ENCODE measurements at places on chromosomes 3 and 15. TPM values are rescaled to one million over a fixed set of nuclear protein-coding genes. Genes with fewer than 3 reads are reported as not detected.

The STRIT1 gene
- 15.3 TPM for total RNA-seq

The DLL4 gene
- 9.7 TPM for total RNA-seq

The SLC2A2 gene
- under 0.01 TPM for total RNA-seq

The CMTM8 gene
- total RNA-seq, result 0.53 TPM

The C3orf80 gene
- 0.13 TPM for total RNA-seq

The LRTM1 gene
- 99.9 TPM for total RNA-seq

The TXNRD3 gene
- total RNA-seq, result 12.9 TPM

The APBA2 gene
- total RNA-seq, result 4.7 TPM

DNA sequence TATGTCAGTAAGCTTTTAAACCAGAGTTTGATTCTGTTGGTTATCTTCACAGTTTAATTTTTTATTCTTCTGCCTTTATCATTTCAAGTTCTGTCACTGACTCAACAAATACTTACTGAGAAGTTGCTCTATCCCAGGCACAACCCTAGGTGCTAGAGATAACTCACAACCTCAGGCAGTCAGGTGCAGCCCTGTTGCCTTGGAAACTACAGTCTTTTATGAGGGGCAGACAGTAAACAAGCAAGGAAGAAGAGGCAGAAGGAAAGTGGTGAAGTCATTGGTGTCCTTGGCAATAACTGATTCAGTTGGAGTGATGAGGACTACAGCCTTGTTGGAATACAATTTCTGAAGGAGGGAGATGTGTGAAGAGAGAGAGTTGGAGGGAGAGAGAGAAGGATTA, 142.1 kb upstream of the LRTM1 start:
- H3K4me3 ChIP-seq, result no peak overlapping the region
- H3K27me3 ChIP-seq, result no peaks in the 10 kb centered on the region
- peaks cover 3% of the 10 kb centered on the region for H3K4me1 ChIP-seq

GRCh38 chr3:185658504-185658912, 72.4 kb downstream of the SENP2 start:
- H3K27ac ChIP-seq, result no peak overlapping the region
- no peaks in the 10 kb centered on the region for H3K27me3 ChIP-seq
- H3K4me3 ChIP-seq, result no peak overlapping the region
- H3K4me1 ChIP-seq, result peaks cover 2% of the 10 kb centered on the region

DNA sequence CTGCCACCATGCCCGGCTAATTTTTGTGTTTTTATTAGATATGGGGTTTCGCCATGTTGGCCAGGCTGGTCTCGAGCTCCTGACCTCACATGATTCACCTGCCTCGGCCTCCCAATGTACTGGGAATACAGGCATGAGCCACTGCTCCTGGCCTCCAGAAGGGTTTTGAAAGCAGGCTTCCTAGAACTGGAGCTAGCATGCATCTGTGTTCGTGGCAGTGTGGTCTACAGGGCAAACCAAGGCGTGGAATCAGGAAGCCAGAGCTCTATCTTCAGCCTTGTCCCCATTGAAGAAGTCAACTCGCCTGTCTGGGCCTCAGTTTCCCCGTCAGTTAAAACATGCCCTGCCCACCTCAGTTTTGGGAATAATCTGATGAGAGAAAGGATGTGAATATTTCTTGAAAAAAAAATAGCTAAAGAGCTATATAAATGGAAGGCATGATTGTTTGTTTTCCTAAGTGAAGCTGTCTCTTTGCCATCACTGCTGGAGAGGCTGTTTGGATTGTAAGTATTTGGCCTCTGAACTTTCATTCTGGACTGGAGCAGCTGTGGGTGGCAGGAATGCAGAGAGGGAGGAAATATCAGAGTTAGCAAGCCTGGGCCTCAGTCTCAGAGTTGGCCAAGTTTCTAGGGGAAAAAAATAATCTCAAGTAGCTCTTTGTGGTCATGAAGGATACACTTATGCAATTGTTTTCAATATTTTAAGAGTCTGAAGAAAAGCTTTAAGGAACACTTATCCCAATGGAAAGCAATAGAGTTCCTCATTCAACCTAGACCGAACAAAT, 36.5 kb upstream of the UACA start:
- peak overlapping the region; percentile 55 for H3K27ac ChIP-seq
- H3K4me1 ChIP-seq, result peaks cover 15% of the 10 kb centered on the region
- DNase-seq, result peak; percentile 73
- H3K36me3 ChIP-seq, result no peaks in the 10 kb centered on the region

DNA sequence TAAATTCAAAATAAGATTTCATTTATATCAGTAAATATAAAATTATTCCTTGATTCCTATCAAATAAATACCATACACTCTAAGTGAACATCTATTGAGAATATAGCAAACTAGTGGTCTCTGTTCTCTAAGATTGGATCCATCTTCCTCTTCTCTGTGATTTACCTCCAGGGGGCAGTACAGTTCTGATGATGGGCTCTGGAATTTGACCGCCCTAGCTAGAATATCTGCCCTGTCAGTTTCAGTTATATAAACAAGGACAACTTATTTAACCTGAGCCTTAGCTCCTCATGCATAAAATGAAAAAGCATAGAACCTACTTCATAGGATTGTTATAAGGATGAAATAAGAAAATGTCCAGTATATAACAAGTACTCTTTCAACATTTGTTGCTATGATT, 171.1 kb upstream of the CCDC54 start:
- H3K27ac ChIP-seq, result peak overlapping the region; percentile 94
- no peaks in the 10 kb centered on the region for H3K36me3 ChIP-seq
- H3K4me3 ChIP-seq, result no peak overlapping the region
- peak; percentile 63 for DNase-seq
- peaks cover 20% of the 10 kb centered on the region for H3K4me1 ChIP-seq

DNA sequence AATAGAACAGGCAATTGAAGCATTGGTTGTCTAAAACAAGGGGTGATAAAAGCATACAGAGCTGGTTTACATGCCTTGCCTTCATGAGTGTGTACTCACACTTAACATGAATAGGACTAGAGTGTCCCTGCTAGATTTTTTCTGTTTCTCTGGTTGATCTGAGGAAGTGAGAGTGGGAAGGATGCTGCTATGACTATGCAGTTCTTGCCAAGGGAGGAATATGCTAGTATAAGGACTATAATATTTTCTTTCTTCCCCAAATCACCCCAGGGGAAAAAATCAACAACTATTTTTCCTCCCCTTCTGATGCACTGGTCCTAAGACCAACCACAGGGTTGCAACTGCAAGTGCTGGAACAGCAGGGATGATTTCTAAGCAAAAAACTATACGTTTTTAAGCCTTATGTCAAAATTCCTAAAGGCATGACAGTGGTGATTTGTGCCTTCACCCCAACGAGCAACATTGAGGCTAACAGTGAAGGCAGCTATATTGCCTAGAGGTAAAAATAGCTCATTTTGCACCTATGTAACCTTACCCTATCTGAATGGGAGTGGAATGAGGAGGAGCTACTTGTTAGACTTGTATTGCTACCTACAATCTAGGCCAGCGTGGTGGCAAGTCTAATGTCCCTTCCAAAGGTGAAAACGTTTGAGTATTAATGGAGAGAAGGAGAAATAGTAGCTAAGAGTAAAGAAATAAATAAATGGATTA, 33.5 kb upstream of the USP8 start:
- no peaks in the 10 kb centered on the region for H3K36me3 ChIP-seq
- peak; percentile 68 for DNase-seq
- H3K4me3 ChIP-seq, result no peak overlapping the region
- no peaks in the 10 kb centered on the region for H3K27me3 ChIP-seq
- peak overlapping the region; percentile 26 for H3K27ac ChIP-seq

DNA sequence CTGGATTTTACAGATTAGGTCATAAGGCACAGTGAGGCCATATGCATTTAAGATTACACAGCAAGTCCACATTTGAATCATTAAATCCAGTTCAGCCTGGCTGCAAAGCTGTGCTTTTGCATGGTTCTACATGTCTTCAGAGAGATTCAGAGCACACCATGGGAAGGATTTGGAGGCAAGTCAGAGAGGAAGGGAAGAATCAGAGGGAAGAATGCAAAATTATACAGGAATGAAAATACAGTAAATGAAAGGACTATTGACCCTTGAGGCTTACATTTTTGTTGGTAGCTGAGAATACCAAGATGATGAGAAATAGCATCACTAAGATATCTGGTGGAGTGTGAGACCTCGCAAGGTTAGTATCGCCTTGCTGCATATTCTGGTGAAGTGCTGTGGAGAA, 13.9 kb downstream of the FILIP1L start:
- H3K27me3 ChIP-seq, result no peaks in the 10 kb centered on the region
- no peak overlapping the region for H3K4me3 ChIP-seq
- no peak overlapping the region for H3K27ac ChIP-seq
- H3K4me1 ChIP-seq, result peaks cover 14% of the 10 kb centered on the region

DNA sequence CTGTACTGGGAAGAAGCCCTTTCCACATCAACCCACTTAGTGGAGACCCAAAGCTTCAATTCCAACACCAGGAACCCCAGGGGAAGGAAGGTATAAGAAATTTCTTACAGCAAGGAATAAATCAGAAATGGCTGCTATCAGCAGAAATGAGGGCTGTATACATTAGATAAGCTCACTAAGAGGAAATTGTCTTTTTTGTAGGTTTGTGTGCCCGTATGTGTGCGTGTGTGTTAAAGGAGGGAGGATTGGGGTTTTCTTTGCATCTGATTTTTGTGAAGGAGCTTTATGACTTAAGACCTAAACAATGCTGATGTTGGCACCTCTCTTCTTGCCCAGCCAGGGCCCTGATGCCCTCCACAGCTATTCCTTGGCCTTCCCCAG, 18.6 kb downstream of the ARRDC4 start:
- DNase-seq, result no peak
- no peaks in the 10 kb centered on the region for H3K36me3 ChIP-seq
- H3K27ac ChIP-seq, result no peak overlapping the region
- no peaks in the 10 kb centered on the region for H3K27me3 ChIP-seq
- no peak overlapping the region for H3K4me3 ChIP-seq

DNA sequence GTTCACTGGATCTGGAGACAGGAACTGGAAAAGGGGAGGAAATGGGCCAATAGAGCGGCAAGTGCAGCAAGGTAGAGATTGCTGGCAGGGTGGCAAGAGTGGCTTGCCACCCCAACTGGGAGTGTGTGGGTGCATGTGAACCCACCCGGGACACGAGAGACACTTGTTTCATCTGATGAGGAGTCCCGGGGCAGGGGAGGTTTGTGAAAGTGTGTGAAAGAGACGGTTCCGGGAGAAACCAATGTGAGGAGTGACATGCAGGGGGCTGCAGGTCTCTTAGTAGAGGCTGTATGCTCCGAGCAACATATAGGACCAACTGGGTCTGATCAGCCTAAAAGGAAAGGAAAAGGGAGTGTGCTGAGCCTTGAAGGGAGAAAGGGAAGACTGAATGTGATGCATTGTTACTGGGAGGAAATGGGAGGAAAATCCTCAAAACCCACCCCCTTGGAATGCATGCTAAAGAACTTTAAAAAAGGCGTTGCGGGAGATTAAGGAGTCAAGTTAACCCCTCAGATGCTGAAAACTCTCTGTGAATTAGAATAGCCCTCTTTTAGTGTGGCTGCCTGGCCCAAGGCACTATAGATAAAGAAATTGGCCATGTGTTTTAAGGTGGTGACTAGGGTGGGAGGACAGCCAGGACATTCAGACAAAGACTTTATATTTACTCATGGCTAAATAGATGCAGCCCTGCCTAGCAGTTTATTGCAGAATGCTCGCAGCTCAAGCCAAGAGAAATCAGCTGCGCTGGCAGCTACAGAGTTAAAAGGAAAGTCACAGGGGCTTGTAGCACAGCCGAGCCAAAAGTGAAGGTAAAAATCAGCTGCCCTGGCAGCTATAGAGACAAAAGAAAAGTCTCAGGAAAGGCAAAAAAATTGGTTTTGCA, 9.1 kb upstream of the SLC9C1 start:
- peak overlapping the region; percentile 15 for H3K27ac ChIP-seq
- peak; percentile 54 for DNase-seq
- H3K27me3 ChIP-seq, result no peaks in the 10 kb centered on the region
- H3K4me1 ChIP-seq, result peaks cover 9% of the 10 kb centered on the region
- H3K36me3 ChIP-seq, result no peaks in the 10 kb centered on the region
- peak overlapping the region; percentile 45 for H3K4me3 ChIP-seq

GRCh38 chr15:55277715-55278114, 11.9 kb downstream of the RAB27A start:
- no peak overlapping the region for H3K27ac ChIP-seq
- no peaks in the 10 kb centered on the region for H3K27me3 ChIP-seq
- H3K4me1 ChIP-seq, result no peaks in the 10 kb centered on the region
- no peak for DNase-seq

- peaks cover 16% of the 10 kb centered on the region for H3K36me3 ChIP-seq
- H3K4me1 ChIP-seq, result no peaks in the 10 kb centered on the region
- DNase-seq, result no peak
- H3K27me3 ChIP-seq, result no peaks in the 10 kb centered on the region
- H3K4me3 ChIP-seq, result no peak overlapping the region
Measured at GRCh38 chr3:149519912-149520311, 45.4 kb downstream of the TM4SF4 start.

GRCh38 chr3:52796411-52796810, 1.8 kb downstream of the ITIH3 start:
- no peak overlapping the region for H3K27ac ChIP-seq
- no peaks in the 10 kb centered on the region for H3K27me3 ChIP-seq
- DNase-seq, result no peak
- H3K36me3 ChIP-seq, result no peaks in the 10 kb centered on the region
- H3K4me3 ChIP-seq, result no peak overlapping the region
- peaks cover 29% of the 10 kb centered on the region for H3K4me1 ChIP-seq

DNA sequence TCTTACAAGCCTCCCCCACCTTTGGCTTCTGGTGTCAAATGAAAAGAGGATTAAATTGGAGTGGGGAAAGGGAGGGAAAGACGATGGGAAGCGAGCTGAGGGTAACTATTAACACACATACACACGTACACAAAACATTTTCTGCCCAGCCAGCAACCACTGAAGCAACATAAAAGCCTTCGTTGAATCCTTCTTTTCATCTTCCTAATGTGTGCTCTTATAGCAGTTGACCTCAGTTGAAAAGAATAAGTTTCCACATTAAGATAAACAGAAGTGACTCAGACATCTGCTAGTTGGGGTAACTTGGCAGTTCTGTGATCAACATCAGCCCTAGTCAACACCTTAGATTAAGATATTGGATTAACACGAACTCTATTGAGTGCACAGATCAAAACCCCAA, 558.5 kb downstream of the MECOM start:
- H3K36me3 ChIP-seq, result no peaks in the 10 kb centered on the region
- H3K27ac ChIP-seq, result no peak overlapping the region
- no peaks in the 10 kb centered on the region for H3K27me3 ChIP-seq

DNA sequence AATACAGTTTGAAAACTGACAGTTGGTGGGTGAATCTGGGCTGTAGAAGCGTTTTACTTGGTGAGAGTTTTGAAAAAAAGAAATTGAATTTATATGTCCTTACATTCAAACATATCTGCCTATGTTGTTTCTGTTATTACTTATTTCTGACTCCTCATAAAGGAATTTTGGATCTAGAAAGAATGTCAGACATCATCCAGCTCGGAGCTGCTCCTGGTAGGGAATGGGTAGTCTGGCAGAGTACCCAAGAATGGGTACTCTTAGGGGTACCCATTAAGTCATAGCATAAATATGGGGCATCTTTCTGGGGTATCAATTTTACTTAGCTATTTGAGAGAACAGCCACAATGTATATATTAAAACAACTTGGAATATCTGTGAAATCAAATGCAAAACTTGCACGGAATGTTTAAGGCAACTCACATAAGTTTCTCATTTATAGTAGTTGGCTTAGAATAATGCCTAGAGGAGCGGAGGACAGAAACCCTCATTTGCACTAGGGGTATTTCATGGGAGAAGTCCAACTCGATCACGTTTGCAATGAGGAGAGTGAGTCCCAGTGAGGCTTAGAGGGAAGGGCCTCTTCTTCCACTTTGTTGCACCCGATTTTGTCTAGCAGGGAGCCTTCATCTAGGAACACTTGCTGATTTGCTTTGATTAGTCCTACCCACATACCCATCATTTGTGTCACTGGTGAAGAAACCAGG, 2.4 kb upstream of the LARP6 start:
- H3K27me3 ChIP-seq, result no peaks in the 10 kb centered on the region
- H3K27ac ChIP-seq, result peak overlapping the region; percentile 88
- peaks cover 46% of the 10 kb centered on the region for H3K4me1 ChIP-seq
- H3K36me3 ChIP-seq, result peaks cover 7% of the 10 kb centered on the region
- H3K4me3 ChIP-seq, result no peak overlapping the region

GRCh38 chr3:176595307-176595706, 602.0 kb downstream of the TBL1XR1 start:
- DNase-seq, result no peak
- H3K4me3 ChIP-seq, result no peak overlapping the region
- no peaks in the 10 kb centered on the region for H3K36me3 ChIP-seq
- H3K27me3 ChIP-seq, result no peaks in the 10 kb centered on the region
